ENCODE measurements at places on chromosomes 3 and 15.

GRCh38 chr3:55562700-55563099 is 75.6 kb upstream of the WNT5A start:
- DNase-seq: no peak

DNA sequence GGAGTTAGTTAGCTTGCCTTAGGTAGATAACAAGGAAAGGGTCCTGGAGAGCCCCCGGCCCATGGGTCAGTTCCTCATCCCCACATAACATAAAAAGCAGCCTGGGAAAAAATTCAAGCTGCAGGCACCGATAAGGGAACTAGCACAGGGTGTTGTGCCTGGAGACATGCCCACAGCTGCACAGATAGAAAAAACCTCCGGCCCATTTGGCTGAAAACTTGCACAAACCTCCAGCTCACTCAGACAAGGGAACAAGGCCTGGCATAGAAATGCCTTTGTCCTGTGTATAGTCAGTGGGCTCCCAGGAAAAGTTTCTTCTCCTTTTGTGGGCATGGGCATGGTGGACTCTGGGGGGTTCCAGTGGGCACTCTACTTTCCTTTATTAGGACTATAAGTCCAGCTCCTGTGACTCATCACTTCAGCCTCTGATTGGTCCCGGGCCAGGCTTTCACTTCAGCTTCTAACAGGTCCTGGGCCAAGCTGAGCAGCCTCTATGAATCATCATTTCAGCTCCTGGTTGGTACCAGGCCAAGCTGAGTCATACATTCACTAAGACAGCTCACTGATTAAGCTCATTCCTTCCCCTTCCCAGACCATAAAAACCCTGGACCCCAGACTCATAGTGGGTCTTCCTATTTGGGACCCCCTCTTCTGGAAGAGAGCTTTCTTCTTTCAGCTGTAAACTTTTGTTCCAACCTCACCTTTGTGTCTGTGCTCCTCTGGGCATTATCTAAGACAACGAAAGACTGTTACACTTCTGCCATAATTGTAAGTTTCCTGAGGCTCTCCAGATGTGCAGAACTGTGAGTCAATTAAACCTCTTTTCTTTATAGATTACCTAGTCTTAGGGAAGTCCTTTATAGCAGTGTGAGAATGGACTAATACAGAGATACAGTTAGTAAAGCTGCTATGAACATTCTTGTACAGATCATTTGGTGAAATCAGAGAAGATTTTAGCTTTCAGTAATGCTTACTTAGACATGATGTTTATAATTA is 348.0 kb upstream of the DPPA4 start:
- DNase-seq: no peak

DNA sequence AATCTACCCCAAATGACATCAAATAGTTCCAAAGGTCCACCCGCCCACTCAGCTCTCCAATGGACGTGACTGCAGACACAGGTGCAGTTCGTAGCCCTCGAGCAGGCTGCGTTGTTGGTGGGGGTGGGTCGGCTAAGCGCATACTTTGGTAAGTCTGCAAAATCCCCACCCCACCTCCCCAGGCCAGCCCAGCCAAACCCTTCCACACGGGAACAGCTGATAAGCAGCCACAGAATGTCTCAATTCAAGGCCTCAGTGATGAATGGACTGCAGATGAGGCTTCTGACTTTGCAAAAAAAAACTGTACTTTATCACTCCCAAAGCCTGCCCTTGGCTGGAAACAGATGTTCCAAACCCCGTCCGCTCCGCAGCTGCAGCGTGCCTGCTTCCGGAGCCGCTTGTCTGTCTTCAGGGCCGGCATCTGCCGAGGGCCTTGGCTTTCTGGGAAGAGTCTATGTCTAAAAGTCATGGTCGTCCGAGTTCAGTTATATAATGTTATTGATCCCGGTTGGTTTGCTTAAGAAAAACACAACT is 38.2 kb downstream of the PCSK6 start:
- DNase-seq: no peak

DNA sequence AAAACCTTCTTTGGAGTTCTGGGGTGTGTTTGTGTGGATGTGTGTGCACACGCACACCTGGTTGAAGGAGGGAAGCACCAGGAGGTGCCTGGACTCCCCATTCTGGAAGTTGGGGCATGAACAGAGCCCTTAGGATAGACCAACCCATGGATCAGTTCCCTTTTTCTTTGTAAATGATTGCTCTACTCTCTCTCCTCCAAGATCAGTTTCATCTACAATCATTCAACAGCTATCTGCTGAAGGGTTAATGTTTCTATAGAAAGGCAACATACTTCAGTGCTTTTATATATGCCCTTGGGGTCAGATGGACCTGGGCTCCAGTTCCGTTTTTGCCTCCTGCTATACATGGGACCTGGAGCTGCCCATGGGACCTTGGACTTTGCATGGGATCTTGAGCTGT is 352.1 kb upstream of the CFAP20DC start:
- no peak for DNase-seq

GRCh38 chr3:78697426-78697825 is 1070.4 kb downstream of the ROBO1 start:
- no peak for DNase-seq

- no peak for DNase-seq
These were observed 1.1 kb downstream of the GASK1A start for GRCh38 chr3:42980209-42980608.

DNA sequence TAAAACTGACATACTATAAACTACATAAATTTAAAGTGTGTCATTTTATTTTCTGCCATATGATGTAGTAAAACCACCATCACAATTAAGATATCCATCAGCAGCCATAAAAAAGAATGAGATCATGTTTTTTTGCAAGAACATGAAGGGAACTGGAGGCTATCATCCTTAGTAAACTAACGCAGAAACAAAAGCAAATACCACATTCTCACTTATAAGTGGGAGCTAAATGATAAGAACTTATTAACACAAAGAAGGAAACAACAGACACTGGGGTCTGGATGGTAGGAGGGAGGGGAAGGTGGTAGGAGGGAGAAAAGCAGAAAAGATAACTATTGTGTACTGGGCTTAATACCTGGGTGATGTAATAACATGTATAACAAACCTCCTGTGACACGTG is 24.6 kb downstream of the CCDC14 start:
- DNase-seq: no peak

GRCh38 chr3:186569779-186570095 is 783 bp upstream of the DNAJB11 start:
- DNase-seq: no peak

DNA sequence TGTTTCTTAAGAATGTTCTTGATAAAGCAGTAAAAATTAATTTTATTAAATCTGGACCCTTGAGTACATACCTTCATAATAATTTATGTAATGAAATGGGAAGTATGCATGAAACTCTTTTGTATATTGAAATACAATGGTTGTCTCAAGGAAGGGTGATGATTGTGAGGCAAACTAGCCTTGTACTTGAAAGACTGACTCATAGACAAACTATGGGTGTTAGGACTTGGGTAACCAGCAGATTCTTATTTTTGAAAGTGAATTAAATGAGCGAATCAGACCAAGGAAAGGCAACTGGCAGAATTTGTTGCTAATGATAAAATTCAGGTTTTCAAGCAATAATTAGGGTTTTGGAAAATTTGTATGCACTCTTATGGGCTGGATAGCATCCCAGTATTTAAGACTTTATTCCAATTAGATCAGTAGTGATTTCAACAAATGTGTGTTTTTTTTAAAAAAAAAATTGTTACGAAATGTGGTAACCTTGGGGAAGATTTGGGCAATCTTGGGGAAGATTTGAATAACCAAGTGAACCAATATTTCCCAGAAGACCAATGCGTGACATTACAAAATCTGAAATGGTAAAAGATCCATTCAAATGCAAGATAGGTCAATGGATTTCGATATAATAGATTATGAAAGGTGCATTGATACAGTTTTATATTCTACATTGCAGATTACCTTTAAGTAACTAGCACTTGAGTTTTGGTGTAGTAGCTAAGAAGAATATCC is 42.0 kb downstream of the ATP2C1 start:
- DNase-seq: no peak

DNA sequence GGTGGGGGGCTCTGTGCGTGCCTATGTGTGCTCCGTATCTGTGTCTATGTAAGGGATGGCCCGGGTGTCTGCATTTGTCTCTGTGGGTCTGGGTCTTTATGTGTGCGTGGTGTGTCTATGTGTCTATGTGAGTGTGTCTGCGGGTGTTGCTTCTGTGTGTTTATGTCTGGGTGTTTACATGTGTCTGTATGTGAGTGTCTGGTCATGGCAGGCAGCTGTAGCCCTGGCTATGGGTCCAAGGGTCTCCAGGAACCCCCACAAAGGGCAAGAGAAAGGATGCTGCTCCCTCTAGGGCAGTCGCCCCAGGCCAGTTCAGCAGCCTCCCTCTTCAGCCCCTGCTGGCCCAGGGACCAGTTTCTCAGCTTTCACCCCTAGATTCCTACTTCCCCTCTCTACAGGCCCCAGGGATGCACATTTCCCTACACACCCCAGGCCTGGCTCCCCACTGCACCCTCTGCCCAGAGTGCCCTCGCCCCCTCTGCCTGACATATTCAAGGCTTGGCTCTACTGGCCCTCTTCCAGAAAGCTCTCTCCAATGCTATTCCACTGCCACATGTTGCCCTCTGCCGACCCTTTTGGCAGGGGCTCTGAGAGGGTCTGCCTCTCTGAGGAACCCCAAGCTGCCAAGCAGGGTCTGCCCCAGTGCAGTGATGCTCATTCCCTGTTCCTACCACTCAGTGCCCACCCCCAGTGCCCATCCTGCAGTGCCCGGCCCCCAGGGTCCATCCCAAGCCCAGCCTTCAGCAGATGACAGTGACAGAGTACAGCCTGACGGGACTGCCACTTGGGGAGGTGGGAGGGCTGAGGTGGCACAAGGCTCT is 1.0 kb upstream of the MYL3 start:
- no peak for DNase-seq

- DNase-seq: no peak
These were observed 539 bp upstream of the PLCL2 start for GRCh38 chr3:16884084-16884747.

DNA sequence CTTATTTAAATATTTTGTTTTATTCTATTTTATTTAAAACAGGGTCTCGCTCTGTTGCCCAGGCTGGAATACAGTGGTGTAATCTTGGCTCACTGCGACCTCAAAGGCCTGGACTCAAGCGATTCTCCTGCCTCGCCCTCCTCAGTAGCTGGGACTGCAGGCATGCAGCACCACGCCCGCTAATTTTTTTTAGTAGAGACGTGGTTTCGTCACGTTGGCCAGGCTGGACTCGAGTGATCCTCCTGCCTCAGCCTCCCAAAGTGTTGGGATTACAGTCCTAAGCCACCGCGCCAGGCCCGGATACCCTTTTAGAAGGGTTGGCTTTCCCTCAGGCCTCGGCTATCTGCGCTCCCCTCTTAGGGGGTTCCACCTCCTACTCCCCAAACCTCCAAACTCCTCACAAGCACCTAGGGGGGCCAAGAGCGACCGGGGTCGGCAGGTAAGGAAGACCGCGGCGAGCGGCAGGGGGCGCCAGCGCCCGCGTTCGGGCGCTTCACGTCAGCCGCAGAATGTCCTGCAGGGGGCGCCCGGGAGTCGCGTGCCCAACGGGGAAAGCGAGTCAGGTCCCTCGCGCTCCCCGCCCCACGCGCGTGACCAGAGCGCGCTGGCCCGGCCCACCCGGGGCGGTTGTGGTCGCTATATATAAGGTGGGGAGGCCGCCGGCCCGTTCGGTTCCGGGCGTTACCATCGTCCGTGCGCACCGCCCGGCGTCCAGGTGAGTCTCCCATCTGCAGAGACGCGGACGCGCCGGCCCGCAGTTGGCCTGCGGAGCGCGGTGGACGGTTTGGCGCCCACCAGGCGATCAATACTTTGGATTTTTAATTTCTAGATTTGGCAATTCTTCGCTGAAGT is 51.8 kb upstream of the GATM start:
- DNase-seq: no peak

DNA sequence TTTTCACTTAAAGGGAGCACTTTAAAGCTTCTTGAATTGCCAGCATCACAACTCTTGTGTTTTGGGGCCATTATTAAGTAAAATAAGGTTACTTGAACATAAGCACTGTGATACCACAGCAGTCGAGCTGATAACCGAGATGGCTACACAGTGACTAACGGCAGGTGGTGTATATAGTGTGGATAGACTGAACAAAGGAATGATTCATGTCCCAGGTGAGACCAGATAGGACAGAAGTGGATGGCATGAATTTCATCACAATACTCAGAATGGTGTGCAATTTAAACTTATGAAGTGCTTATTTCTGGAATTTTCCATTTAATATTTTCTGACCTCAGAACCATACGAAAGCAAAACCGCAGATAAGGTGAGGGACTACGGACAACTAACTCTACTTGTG is 40.2 kb downstream of the PBRM1 start:
- DNase-seq: no peak

GRCh38 chr15:81235276-81236123 is 38.8 kb downstream of the IL16 start:
- DNase-seq: no peak

GRCh38 chr3:128458746-128459460 is 7.8 kb downstream of the DNAJB8 start:
- DNase-seq: no peak

GRCh38 chr3:37653466-37653865 is 208.2 kb upstream of the CTDSPL start:
- no peak for DNase-seq

- no peak for DNase-seq
These were observed 2.0 kb downstream of the ISLR start for GRCh38 chr15:74175271-74176191.

- DNase-seq: no peak
These were observed 432.2 kb downstream of the SOX2 start for GRCh38 chr3:182143903-182144302.

GRCh38 chr15:82021992-82022391 is 23.8 kb downstream of the MEX3B start:
- DNase-seq: peak; percentile 79

DNA sequence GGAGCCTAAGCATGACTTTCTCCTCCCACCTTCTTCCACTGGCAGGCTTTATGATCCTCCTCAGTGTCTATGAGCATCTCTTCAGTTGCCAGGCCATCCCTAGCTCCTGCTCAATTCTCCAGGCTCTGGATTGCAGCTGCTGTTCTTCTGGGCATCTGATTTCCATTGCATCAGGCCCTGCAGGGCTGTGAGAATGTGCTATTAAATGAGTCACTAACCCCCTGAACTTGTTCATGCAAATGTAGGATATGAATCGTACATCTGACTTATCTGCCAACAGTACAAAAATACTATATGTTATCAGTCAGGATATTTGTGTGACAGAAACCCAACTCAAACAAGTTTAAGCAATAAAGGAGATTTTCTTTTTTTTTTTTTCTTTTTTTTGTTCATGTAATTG is 11.9 kb downstream of the GPR176 start:
- DNase-seq: no peak

DNA sequence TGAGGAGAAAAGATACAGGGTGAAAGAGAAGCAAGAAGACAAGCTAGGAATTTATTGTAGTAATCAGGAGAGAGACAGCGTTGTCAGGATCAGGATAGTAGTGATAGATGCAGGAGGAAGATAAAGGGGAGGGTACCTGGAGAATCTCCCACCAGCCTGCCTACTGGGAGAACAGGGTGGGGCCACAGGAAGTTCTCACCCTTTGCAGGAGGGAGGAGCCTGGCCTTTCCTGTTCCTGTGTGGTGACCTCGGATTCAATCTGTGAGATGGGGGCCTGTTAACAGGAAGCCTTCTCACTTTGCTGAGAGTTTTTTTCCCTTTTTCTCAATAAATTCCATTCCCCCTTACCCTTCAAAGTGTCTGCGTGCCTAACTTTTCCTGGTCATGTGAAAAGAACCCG is 37.6 kb downstream of the GMPS start:
- no peak for DNase-seq
